ENCODE measurements at places on chromosomes 7 and 10.

GRCh38 chr7:130486114-130486953 lies 5.6 kb upstream of the MEST start:
- no peak for DNase-seq

DNA sequence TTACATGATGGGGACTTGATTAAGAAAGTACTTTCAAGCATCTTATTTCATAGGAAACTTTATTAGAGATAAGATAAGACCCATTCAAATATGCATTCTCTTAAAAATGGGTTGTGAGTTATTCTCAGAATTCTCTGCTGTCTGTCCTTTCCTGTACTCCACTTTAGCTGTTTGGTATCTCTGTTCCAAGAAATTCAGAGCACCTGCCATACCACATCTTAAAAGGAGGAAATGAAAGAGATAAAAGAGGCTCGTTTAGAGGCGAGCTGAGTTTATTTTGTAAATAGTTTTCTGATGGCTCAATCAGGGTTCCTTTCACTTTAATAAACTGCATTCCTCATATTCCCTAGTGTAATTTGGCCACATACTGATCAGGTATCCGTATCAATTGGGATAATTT lies 87.2 kb downstream of the MDFIC start:
- DNase-seq: no peak

GRCh38 chr7:14191686-14192098 lies 202.2 kb upstream of the ETV1 start:
- no peak for DNase-seq

GRCh38 chr7:78594156-78594555 lies 795.6 kb downstream of the PHTF2 start:
- no peak for DNase-seq

- DNase-seq: no peak
Observed at GRCh38 chr7:40220421-40220911, 85.7 kb downstream of the SUGCT start.

Measured in muscle of arm (tissue), 14 donors.